ENCODE measurements at places on chromosomes 1 and 21.

- no peak for DNase-seq
These were observed 269.0 kb upstream of the USP24 start for GRCh38 chr1:55484173-55484572.

GRCh38 chr1:40944326-40944725 is 35.2 kb upstream of the CTPS1 start:
- no peak for DNase-seq

GRCh38 chr1:215111916-215112315 is 29.4 kb downstream of the KCNK2 start:
- DNase-seq, result no peak

GRCh38 chr1:93591676-93592550 is 89.7 kb downstream of the BCAR3 start:
- peak; percentile 3 for DNase-seq

DNA sequence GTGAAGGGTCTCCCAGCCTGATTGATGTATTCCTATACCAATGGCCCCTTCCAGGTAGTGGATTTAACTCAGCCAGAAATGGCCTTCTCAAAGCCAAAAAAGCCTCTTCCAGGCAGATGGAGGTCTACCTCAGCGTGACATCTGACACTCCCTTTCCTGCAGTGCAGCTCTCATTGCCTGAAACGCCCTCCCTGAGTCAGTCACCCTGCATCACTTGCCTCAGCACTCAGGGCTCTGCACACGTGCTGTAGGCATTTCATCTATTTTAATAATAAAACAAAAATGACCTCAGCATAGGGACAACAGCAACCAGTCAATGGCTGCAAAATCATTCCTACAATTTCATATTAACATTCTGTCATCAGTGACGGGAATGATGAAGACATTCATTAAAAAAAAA is 64.4 kb upstream of the GJA5 start:
- DNase-seq, result no peak

- DNase-seq, result no peak
These were observed 364.7 kb downstream of the PTPRU start for GRCh38 chr1:29601021-29601420.

DNA sequence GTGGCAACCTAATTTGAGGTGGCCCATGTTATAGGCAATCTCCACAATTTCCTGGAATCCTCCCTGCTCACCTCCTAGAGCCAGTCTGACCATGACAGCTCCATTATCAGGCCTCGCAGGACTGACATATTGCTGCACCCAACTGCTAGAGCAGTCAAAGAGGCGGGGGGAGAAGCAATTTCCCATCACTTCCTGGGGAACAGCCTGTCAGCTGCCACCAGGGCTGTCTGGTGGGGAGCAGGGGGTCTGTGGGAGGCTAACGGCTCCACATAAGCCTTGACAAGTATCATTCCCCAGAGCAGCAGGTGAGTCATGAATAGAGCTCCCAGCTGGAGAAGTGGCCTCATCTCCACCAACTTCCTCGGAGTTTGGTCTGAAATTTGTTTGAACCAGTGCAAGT is 322.9 kb downstream of the MATN1 start:
- no peak for DNase-seq

- peak; percentile 98 for DNase-seq
These were observed 721 bp downstream of the PBXIP1 start for GRCh38 chr1:154955039-154955717.

DNA sequence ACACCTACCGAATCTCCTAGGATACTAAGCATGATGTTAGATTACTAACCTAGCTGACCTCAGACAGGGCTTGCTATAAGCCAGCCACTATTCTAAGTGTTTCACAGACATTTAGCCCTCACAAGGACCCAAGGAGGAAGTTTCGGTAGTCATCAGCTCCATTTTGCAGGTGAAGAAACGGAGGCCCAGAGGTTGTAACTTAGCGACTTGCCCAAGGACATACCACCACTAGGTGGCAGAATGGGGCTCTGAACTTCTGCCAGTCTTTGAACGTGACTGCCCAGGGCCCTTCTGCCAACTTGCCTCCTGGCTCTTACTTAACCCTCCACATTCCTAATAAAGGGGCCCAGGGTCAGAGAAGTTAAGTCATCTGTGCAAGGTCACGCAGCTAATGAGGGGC is 283.5 kb downstream of the C1orf94 start:
- no peak for DNase-seq

- DNase-seq, result no peak
These were observed 166.6 kb downstream of the DSCAM start for GRCh38 chr21:40680311-40680710.

GRCh38 chr1:224545571-224545970 is 70.5 kb upstream of the CNIH3 start:
- DNase-seq, result no peak
